ENCODE measurements at places on chromosomes 5 and 9. TPM values are rescaled to one million over a fixed set of nuclear protein-coding genes. Genes with fewer than 3 reads are reported as not detected.
A peak's percentile ranks its signal among the peaks of the same experiment; 100 is the strongest.

Gene SH3RF2
- 7.6 TPM for total RNA-seq

Gene LHX3
- total RNA-seq, result not detected

Gene NUTM2F
- not detected for total RNA-seq

Gene C6
- 1.6 TPM for total RNA-seq

Gene TNFSF15
- 0.10 TPM for total RNA-seq

- no peak for DNase-seq
Measured at GRCh38 chr5:547086-547924, 23.1 kb upstream of the SLC9A3 start.

- no peak for DNase-seq
Measured at GRCh38 chr5:175281257-175281656, 162.7 kb downstream of the DRD1 start.

DNA sequence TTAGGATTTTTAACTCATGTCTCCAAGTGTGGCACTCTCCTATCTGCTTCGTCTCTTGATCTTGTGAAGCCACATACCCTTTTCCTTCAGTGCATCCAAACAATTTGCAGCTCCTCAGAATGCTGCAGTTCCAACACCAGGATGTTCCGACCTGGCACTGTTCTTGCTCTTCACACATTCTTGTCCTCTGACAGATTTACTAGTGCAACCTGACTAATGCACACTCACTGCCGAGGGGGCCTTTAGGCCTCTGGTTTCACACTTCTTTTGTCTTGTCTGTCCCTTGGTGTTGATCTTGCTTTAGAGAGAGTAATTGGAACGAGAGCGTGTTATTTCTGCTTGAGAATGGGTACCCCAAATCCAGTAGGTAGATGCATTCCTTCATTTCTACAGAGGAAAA is 15.0 kb downstream of the ARHGAP26 start:
- DNase-seq, result peak; percentile 39

DNA sequence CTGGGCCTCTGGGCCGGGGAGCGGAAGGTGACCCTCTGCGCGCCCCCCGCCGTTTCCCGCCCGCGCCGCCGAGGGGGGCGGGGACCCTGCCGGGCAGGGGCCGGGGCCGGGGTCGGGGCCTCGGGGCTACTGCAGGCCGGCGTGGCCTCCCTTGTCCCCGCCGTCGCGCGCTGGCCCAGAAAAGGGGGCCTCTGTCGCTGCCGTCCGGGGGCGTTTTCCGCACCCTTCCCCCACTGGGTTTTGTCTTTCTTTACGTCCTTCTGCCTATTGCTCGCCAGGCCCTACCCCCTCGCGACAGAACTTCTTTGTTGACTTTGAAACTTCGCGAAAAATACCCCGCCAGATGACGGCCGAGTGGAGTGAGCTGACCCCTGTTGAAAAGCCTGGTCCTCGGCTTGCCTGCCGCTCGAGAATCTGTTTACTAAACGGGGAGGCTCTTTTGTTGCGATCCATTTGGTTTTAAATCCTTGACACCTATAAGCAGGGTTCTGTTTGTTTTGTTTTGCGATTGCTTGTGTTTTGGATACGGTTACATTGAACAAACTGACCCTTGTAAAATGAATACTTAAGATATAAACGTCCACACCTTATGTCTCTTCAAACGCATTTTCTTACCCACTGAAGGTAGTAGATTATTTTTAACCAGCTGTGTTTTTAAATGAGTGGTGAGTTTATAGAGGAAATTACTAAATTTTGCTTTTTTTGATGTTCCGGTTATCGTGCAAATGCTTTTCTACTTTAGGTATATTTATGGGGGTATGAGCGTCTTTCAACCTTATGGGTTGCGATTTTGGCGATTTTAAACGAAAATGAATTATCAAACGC is 765 bp downstream of the MARCHF6 start:
- DNase-seq, result peak; percentile 64

GRCh38 chr9:69433392-69433791 is 108.4 kb downstream of the ENTREP1 start:
- peak; percentile 55 for DNase-seq

- no peak for DNase-seq
Measured at GRCh38 chr5:158809936-158810335, 289.8 kb downstream of the EBF1 start.

- peak; percentile 74 for DNase-seq
Measured at GRCh38 chr5:149151717-149152116, 10.4 kb downstream of the ABLIM3 start.
